ENCODE measurements at places on chromosomes 3 and 15.

- no peak for DNase-seq
Measured at GRCh38 chr15:89329329-89330084, 5.1 kb downstream of the POLG start.

- DNase-seq, result no peak
Measured at GRCh38 chr3:8899876-8900460, 63.3 kb downstream of the RAD18 start.

- no peak for DNase-seq
Measured at GRCh38 chr3:31341130-31341529, 191.6 kb upstream of the STT3B start.

- DNase-seq, result no peak
Measured at GRCh38 chr3:111080413-111080812, 8.8 kb downstream of the NECTIN3 start.

GRCh38 chr15:51051776-51052175 lies 42.9 kb downstream of the TNFAIP8L3 start:
- no peak for DNase-seq

GRCh38 chr3:146052056-146052790 lies 108.8 kb downstream of the PLOD2 start:
- no peak for DNase-seq

DNA sequence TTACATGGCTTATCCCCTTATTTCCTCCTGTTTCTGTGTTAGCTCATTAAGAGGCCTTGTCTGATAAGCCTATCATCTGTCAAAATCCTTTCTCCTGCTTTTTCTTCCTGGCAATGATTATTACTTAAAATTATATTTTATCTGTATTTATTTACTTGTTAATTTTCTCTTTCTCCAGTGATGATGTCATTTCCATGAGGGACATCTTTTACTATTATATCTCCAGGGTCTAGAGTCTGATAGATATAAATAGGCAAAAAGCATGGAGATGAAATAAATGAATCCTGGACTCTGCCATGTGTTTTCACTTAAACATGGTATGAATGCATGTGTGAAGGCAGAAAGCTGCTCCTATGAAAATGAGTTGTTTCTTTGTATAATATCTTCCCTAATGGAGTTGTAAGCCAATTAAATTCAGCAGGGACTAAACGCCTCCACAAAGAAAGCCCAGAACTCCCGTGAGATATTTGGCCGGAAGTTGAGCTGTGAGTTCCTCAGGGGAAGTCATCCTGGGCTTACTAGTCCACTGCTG lies 375.2 kb downstream of the TUSC7 start:
- DNase-seq, result no peak

DNA sequence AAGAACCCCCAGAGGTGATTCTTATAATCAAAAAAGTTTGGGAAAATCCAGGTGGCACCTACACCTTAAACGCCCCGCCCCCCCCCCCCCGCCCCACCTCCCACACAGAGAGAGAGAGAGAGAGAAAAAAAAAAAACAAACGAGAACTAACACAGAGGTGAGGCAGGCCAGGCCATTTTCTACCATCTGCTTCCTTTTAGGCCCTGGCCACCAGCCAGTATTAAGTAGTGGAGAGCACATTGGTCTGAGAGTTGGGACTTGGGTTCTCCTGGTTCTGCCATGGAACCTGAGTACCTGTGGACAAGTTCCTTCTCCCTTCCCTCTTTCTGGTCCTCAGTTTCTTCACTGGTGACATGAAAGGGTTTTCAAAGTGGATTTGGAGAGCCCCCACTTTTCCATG lies 60.6 kb downstream of the SLC6A11 start:
- DNase-seq, result no peak

DNA sequence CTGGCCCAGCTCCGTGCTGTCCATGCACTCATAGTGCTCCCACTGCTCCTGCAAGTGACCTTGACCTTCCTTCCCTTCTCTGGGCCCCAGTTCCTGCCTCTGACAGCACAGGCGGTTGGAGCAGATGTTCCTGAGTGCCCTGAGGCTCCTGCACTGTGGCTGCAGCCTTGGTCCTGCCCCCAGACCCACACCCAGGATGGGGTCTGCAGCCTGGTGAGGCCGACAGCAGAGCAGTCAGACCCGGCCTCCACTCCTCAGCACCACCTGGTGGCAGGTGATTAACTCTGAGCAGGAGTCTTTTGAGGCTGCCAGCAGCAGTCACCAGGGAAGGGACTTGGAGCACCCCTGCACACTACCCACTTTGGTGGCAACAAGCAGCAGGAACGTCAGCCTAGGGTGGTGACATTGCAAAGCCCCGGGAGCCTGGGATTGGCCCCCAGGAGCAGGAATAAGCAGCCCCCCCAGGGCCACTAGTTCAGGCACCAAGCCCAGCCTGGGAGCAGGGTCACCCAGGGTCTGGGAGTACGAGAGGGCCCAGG lies 64.6 kb downstream of the CYP11A1 start:
- DNase-seq, result peak; percentile 10

GRCh38 chr3:115903843-115904242 lies 280.5 kb downstream of the GAP43 start:
- DNase-seq, result no peak
